KG1 (cell line): ENCODE measurements at places on chromosomes 11 and 22.

GRCh38 chr11:111472228-111472627 lies 40.0 kb downstream of the BTG4 start:
- no peak for DNase-seq

- DNase-seq = no peak
Observed at GRCh38 chr11:1478011-1478410, 8.6 kb downstream of the MOB2 start.

DNA sequence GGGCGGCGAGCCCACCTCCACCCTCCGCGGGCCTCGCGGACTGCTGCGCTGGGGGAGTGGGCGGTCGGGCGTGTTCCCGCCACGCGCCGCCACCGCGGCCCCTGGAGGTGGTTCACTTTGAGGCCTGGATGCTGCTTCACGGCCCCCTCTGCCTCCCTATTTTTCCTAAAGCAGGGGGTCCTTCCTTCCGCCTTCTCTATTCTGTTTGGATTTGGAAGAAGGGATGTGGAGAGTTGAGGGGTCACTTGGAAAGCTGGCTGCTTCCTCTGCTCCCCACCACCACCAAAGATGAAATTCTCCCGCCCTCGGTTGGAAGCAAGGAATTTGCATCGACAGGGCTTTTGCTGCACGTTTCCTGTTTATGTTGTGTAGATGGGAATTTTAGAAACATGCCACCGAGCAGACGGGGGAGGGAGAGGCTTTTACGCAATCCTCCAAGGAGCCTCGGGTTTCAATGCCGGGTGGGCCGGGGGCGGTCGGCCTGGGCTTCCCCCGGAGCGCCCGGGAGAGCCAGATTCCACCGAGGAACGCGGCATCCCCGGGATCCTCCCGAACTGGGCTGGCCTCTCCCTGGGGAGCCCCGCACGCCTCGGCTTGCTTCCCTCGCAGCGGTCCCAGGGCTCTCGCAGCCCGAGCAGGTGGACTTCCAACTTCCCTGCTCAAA lies 403 bp upstream of the SBF2 start:
- DNase-seq = no peak

GRCh38 chr11:132610216-132610615 lies 922.1 kb downstream of the OPCML start:
- DNase-seq = no peak

DNA sequence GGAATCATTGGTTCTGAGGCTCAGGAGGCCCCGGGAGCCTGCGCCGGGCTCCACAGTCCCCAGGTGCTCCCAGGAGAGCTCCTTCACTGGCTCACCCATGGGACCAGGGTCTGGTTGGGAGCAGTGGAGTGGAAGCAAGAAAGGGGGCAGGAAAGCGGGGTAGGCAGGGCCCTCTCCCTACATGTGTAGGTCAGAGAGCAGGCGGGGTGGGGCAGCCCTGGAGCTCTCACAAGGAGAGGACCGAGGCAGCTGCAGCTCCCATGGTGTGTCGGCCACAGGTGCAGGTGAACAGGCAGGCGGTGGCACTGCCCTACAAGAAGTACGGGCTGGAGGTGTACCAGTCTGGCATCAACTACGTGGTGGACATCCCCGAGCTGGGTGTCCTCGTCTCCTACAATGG lies 28.3 kb downstream of the MUC2 start:
- DNase-seq = no peak

DNA sequence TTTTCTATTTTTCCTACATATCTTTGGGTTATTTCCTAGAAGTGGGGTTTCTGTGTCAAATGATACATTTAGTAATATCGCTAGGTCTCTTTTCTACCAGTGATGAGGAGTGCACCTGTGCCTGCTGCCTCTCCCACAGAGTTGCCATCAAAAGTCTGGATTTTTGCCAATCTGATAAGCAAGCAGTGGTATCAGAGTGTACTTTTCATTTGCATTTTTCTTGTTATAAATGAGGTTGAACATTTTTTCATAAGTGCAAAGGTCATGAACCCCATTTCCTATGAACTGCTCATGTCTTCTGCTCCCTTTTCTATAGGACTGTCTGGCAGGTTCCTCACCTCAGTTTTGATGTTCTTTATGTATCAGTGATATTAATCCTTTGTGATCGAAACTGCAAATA lies 1.7 kb downstream of the TRPM5 start:
- DNase-seq = no peak
